ENCODE measurements at places on chromosomes 13 and 19. TPM values are rescaled to one million over a fixed set of nuclear protein-coding genes. Genes with fewer than 3 reads are reported as not detected.

GRCh38 chr19:917323-918151, at the start of gene KISS1R:
TSS of gene KISS1R (plus strand) at chr19:917333. CDS start at chr19:917503, 170 bp downstream.
- no peak within 1 kb of the TSS for H3K27ac ChIP-seq
- H3K36me3 ChIP-seq: no peaks in the 10 kb centered on the region
- H3K4me3 ChIP-seq: peak within 1 kb of the TSS; percentile 53
- DNase-seq: no peak
- H3K4me1 ChIP-seq: peaks cover 56% of the 10 kb centered on the region

GRCh38 chr19:38401148-38401547, 1.7 kb upstream of the FAM98C start:
- H3K4me1 ChIP-seq: peaks cover 18% of the 10 kb centered on the region
- DNase-seq: no peak
- no peak overlapping the region for H3K27ac ChIP-seq
- H3K4me3 ChIP-seq: no peak overlapping the region
- H3K36me3 ChIP-seq: peaks cover 10% of the 10 kb centered on the region

DNA sequence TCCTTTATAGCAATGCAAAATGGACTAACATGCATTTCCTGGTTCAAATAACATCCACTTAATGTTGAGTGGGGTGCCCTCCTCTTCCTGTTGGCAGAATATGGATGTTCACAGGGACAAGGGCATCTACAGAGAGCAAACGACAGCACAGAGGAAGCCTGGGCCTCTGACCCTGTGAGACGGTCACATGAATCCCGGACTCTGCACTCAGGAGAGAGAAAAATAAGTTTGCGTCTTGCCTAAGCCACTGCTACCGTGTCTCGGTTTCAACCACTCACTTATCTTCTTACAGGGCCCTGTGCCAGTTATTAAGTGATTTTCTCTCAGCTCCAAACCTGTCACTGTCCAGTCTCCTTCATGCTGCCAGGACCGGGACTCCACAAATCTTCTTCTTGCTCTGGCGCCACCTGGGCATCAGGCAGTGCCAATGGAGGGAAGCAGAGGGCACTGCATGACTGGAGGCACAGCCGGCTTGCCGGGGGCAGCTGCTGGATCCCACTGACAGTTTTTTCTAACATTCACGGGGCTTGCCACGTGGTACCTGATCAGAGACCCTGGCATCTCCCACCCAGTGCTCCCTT, 11.8 kb downstream of the LIG1 start:
- H3K4me3 ChIP-seq: no peak overlapping the region
- H3K27me3 ChIP-seq: no peaks in the 10 kb centered on the region
- DNase-seq: no peak
- no peaks in the 10 kb centered on the region for H3K4me1 ChIP-seq

- H3K36me3 ChIP-seq: no peaks in the 10 kb centered on the region
- H3K4me3 ChIP-seq: no peak overlapping the region
- H3K27me3 ChIP-seq: no peaks in the 10 kb centered on the region
- no peak for DNase-seq
- no peak overlapping the region for H3K27ac ChIP-seq
- no peaks in the 10 kb centered on the region for H3K4me1 ChIP-seq
Measured at GRCh38 chr13:67119481-67119894, 110.6 kb downstream of the PCDH9 start.

- peaks cover 74% of the 10 kb centered on the region for H3K4me1 ChIP-seq
- H3K36me3 ChIP-seq: peaks cover 87% of the 10 kb centered on the region
- H3K27ac ChIP-seq: peak overlapping the region; percentile 73
- DNase-seq: no peak
- H3K4me3 ChIP-seq: no peak overlapping the region
Measured at GRCh38 chr13:33109271-33109697, 93.1 kb downstream of the KL start.

Gene TEX26
- not detected for total RNA-seq

Gene ZNF433
- total RNA-seq: 3.4 TPM

DNA sequence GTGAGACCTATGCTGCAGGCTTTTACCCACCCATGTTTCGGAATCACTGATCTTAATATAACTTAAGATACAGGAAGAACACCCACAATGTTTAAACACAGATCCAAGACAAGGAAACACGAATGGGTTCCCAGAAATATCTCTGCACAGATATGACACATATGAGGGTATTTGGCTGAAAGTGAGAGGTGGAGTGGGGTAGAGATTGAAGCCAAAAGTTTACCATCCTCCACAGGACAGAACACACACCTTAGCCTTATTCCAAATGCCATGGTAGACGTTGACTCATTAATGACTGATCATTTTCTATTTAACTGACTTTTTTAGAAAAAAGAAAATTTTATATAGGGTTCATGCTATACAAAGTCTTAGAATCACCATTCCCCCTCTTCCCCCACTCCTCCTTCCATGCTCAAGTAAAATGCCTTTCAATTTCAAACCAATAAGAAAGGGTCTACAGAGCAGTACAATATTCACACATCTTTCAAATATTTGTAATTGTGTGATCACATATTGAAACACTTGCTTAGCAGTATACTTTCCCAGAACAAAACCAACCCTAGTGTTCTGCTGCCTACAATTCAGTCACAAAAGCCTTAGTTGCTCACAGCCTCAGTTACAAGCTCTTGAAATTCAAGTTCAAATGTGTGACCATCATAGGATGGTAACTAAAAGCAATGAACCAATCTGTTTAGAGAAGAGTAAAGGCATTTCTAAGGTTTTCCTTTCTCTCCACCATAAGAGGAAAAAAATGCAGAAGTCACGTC, 11.8 kb upstream of the DOCK9 start:
- no peaks in the 10 kb centered on the region for H3K27me3 ChIP-seq
- no peak overlapping the region for H3K4me3 ChIP-seq
- H3K4me1 ChIP-seq: peaks cover 16% of the 10 kb centered on the region
- no peaks in the 10 kb centered on the region for H3K36me3 ChIP-seq
- DNase-seq: no peak

- no peak overlapping the region for H3K27ac ChIP-seq
- no peak overlapping the region for H3K4me3 ChIP-seq
- no peaks in the 10 kb centered on the region for H3K27me3 ChIP-seq
- peaks cover 19% of the 10 kb centered on the region for H3K36me3 ChIP-seq
Measured at GRCh38 chr19:35750167-35750566, 1.8 kb downstream of the LIN37 start.

Gene KLK14
- 1.6 TPM for total RNA-seq

DNA sequence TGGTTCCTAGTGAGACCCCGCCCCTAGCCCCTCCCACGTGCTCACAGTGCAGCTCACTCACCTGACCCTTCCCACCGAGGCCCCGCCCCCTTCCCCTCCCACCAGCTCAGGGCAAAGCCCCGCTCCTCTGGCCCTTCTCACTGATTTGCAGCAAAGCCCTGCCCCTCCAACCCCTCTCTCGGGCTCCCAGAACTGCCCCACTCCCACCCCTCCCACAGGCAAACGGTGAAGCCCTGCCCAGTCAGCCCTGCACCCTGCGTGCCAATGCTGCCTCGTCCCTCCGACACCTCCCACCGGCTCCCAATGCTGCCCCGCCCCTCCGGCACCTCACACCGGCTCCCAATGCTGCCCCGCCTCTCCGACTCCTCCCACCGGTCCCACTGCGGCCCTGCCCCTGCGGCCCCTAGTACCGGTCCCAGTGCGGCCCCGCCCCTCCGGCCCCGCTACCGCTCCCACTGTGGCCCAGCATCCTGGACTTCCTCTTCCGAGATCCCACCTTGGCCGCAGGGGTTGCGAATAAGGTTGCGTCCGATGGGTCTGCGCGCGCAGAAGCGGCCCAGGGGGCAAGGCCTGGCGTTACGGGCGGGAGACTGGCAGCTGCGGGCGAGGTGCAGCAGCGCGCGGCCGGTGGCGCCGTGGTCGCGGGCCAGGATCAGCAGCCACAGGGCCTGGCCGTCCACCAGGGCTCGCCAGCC, 834 bp downstream of the FBXO27 start:
- peaks cover 25% of the 10 kb centered on the region for H3K4me1 ChIP-seq
- peak; percentile 87 for DNase-seq
- peaks cover 44% of the 10 kb centered on the region for H3K27me3 ChIP-seq
- H3K4me3 ChIP-seq: peak overlapping the region; percentile 76

DNA sequence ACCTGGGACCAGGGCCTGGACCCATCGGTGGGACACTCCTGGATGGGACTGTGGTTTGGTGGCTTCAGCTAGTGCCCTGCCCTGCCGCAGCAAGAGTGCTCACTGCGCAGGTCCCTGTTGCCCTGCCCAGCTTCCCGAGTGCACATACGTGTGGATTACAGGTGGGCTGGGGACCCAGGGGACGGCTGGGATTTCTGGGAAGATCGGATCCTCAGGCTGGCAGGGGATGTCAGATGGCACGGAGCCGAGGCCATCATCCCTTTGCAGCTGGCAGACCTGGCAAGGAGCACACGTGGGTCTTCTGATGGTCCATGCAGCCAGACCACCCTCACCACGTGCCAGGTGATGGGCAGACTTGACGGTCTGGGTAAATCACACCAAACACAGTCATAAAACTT, 69.3 kb downstream of the CHST8 start:
- no peak overlapping the region for H3K4me3 ChIP-seq
- H3K36me3 ChIP-seq: no peaks in the 10 kb centered on the region
- DNase-seq: no peak
- no peak overlapping the region for H3K27ac ChIP-seq
- H3K27me3 ChIP-seq: peaks cover 60% of the 10 kb centered on the region
- H3K4me1 ChIP-seq: no peaks in the 10 kb centered on the region

Gene FGF22
- total RNA-seq: not detected

Gene RNF225
- not detected for total RNA-seq

Gene ZNF610
- total RNA-seq: 5.1 TPM

DNA sequence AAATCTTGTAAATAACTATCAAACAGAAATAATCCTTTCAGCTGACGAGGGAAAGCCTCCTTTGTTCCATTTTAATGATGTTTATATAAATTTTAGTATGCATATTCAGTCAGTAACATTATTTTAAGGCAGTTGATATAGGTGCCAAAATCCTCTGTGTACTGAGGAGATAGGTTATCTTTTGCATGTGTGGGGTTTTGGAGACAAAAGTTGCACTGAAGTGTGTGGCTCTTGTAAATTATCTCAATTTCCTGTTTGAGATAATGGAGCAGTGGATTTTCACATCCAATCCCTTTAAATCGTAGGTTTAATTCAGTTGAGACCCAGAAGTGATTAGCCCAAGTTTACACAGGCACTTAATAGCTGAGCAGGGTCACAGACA, 106.6 kb downstream of the RGCC start:
- H3K36me3 ChIP-seq: peaks cover 11% of the 10 kb centered on the region
- no peaks in the 10 kb centered on the region for H3K27me3 ChIP-seq
- no peak overlapping the region for H3K4me3 ChIP-seq
- H3K27ac ChIP-seq: peak overlapping the region; percentile 54
- H3K4me1 ChIP-seq: peaks cover 37% of the 10 kb centered on the region
- DNase-seq: no peak

GRCh38 chr13:85900521-85900920, 101.3 kb upstream of the SLITRK6 start:
- no peaks in the 10 kb centered on the region for H3K27me3 ChIP-seq
- no peak overlapping the region for H3K27ac ChIP-seq
- DNase-seq: no peak

Gene ZIC5
- total RNA-seq: not detected

Gene APOC1
- 0.85 TPM for total RNA-seq

Gene UBE2L5
- total RNA-seq: not detected

GRCh38 chr19:8456064-8456463, 11.3 kb downstream of the HNRNPM start:
- peak overlapping the region; percentile 27 for H3K27ac ChIP-seq
- H3K36me3 ChIP-seq: peaks cover 30% of the 10 kb centered on the region
- no peak for DNase-seq
- H3K27me3 ChIP-seq: no peaks in the 10 kb centered on the region
- peaks cover 100% of the 10 kb centered on the region for H3K4me1 ChIP-seq
- no peak overlapping the region for H3K4me3 ChIP-seq

Data from left ventricle myocardium inferior (tissue), 1 donor.